NCI-H446 (cell line): ENCODE measurements at places on chromosomes 6 and 20.

DNA sequence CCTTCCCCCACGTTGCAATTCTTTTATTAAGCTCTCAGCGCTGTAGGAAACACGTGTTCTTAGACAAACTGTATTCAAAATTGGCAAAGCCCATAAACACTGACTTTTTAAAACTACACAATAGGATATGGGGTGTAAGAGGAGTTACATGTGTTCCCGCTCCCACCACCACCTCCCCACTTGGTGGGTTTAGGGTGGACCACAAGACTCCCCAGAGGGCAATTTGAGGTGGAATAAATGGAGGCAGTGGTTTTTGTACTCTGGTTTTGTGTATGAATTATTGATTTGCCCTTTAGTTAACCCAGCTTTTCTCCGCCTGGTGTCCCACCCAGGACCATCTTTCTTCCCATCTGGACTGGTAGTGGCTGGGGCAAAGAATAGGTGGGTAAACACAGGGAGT, 3.7 kb downstream of the UQCC2 start:
- DNase-seq = no peak

GRCh38 chr20:48226642-48227041, 441.4 kb upstream of the SULF2 start:
- no peak for DNase-seq

GRCh38 chr6:53358440-53359094, 9.8 kb upstream of the ELOVL5 start:
- DNase-seq = no peak

DNA sequence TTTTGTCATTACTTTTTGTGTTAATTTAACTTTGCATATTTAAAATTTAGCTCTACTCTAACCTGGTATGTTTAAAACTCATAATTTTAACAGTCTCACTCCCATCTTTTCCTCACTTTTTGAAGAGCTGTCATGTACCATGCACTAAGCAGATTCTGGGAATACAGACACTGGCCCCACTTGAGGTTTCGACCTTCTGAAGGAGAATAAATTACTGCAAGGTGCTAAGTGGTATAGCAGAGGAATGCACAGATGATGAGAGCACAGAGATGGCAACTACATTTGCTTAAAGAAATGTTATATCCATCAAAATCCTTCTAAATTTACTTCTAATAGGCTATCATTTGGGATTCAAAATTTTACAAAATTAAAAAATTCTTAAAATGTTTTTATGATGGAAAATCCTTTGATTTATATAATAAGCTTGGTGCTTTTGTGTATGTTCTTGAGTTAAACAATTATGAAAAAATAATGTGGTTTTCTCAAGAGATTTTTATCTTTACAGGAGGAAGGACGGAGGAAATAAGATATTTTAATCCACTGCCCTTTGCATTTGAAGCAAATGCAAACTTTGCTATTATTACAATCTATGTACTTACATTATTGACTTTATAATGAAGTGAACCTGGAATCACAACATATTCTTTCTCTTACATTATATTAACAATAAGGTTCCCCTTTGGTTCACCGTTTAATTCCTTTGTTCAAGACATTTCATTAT, 79.3 kb downstream of the AHI1 start:
- DNase-seq = no peak

- no peak for DNase-seq
These were observed 43.9 kb downstream of the RRBP1 start for GRCh38 chr20:17637985-17638640.

GRCh38 chr20:51255417-51255816, 232.5 kb upstream of the KCNG1 start:
- DNase-seq = no peak

GRCh38 chr20:58976061-58976730, 4.9 kb upstream of the NELFCD start:
- no peak for DNase-seq

- DNase-seq = no peak
These were observed 33.9 kb upstream of the CLVS2 start for GRCh38 chr6:122962000-122962624.

DNA sequence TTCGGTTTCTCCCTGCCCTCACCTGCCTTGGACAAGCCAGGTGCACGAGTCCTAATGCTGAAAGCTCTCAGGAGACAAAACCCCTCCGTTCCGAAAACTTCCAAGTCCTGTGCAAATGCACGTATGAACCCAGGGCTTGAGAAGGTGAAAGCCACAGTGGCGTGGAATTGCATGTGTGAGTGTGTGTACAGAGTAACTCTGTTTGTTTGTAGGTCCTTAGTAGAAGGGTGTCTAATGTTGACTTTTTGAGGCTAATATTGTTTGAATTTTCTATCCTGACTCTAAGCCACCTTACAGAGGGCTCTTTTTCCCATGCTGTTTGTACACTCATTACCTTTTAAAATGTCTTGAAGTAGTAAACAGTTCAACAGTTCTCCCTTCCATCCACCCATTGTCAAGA, 129.1 kb downstream of the FOXA2 start:
- DNase-seq = no peak

GRCh38 chr6:82251942-82252341, 4.4 kb upstream of the IBTK start:
- peak; percentile 43 for DNase-seq

DNA sequence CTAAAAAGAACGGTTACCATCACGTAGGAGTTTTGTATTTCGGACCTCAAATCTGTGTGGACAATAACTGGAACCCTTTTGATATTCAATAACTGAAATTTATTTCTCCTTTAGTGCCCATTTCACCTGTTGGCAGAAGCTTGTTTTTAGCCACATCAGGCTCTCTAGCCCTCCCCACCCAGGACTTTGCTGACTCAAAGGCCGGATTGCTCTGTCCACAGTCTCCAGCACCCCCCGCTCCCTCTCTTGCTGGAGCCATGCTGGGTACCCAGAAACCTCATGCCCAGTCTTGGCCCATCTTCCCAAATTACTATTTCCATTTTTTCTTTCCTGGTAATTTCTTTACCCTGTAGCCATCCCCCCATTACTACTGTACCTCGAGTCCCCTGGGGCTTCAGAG, 55.8 kb upstream of the DUSP22 start:
- DNase-seq = no peak

DNA sequence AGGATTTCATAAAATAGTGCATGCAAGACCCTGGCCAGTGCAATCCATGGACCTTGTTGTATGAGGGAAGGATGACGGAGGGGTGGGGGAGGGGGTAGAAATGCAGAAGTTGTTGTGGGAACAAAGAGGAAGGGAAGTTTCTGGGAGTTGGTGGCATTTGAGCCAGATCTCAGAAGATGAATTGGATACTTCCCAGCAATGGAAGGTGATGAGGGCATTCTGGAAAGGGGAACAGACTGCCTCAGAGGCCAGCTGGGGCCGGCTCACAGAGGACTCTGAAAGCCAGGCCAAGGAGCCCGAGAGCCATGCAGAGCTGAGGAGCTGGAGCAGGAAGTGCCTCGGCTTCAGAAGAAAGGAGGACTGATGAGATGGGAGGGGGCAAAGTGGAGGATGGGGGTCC, 2.7 kb downstream of the TMEM74B start:
- no peak for DNase-seq

DNA sequence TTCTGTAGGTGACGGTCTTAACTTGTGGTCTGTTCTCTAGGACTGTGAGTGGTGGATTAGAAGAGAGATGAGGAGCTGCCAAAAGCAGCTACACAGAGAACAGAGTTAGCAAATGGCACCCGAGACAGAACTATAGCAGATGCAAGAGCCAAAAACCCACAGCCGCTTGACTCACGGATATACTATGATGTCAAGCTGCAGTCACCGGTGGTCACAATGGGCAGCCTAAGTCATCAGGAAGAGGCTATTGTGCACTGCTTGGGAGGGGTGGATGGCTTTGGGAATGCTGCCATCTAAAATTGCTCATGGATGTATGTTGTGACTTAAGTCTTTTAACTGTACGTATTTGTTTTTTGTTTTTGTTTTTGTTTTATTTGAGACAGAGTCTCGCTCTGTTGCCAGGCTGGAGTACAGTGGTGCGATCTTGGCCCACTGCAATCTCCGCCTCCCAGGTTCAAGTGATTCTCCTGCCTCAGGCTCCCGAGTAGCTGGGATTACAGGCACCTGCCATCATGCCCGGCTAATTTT, at the start of gene GTSF1L:
Gene GTSF1L (minus strand): TSS at position 192 of the 528 bp plus-strand sequence. CDS start 308 bp downstream, outside the sequence.
- no peak for DNase-seq

DNA sequence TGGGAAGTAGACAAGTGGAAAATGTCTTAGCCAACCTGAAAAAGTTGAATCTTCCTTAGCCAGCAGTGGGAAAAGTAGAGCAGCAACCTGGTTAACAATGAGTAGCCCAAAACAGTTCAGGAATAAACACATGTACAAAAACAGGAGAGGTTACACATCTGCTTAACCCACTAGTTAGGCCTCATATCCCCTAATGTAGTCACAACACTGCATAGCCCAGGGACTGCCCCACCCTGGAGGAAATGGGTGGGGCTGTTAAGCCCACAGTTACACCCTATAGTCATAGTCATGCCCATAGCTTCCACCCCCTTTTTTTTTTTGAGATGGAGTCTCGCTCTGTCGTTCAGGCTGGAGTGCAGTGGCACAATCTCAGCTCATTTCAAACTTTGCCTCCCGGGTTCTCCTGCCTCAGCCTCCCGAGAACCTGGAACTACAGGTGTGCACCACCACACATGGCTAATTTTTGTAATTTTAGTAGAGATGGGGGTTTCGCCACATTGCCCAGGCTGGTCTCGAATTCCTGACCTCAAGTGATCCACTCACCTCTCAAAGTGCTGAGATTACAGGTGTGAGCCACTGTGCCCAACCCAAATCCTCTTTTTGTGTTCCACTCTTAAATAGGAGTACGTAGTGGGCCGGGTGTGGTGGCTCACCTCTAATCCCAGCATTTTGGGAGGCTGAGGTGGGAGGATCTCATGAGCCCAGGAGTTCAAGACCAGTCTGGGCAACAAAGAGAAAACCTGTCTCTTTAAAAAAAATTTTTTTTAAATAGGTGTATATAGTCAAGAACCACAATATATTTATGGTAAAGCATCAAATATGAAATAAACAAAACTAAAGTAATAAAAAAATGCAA, 24.5 kb downstream of the ILRUN start:
- no peak for DNase-seq

- no peak for DNase-seq
These were observed 32.5 kb upstream of the MCUR1 start for GRCh38 chr6:13846841-13847240.

DNA sequence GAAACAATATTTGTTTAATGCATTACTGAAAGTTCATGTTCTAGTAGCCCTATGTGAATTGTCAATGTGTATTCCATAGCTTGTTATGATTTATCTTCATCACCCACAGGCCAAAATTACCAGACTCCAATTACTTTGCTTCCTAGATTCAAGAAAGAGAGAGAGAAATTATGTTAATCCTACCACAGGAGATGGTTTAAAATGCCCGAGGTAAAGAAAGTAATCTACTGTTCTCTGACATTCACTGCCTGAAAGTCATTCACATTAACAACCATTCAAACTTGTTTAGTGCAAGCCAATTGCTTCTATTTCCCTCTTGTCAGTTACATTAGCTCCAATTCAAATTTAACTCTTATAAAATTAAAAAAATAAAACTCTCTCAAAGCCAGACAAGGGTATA, 260.4 kb upstream of the THEMIS start:
- no peak for DNase-seq

DNA sequence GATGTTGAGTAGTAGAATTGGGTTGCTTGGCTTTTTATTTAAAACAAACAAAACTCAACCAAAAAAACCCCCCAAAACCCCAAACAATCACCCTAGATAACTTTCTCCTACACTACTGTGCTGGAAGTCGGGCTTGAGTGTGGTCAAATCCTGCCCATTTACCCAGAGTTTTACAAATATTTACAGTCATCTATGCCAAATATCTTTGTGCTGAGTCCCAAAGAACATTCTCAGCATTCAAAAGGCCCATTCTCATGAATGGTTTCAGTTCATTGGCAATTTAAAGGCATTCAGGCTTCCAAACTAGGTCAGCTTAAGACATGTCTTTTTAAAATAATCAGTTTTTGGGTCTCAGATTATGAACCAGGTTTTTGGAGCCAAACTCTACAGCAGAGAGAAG, 1.8 kb downstream of the RNF144B start:
- DNase-seq = no peak

DNA sequence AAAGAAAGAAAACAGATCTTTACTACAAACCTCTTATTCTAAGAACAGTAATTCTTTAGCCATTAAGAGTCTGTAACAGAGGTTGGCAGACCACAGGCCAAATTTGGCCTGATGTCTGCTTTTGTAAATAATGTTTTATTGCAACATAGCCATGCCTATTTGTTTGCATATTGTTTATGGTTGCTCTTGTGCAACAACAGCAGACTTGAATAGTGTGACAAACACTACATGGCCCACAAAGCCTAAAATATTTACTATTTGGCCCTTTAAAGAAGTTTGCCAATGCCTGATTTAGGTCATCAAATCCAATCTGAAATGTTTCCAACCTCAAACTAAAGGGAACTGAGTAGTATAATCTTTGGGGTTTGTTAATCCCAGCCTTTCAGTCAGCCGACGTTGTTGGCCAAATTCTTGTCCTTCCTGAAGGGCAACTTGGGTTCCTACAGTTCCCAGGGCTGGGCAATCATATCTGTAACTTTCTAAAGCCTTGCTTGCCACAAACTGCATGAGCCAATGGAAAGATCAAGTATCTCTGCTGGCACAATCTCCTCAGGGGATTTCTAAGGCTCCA, 33.9 kb upstream of the TBC1D20 start:
- DNase-seq = no peak

GRCh38 chr20:3093861-3094361, 9.4 kb upstream of the AVP start:
- DNase-seq = no peak

DNA sequence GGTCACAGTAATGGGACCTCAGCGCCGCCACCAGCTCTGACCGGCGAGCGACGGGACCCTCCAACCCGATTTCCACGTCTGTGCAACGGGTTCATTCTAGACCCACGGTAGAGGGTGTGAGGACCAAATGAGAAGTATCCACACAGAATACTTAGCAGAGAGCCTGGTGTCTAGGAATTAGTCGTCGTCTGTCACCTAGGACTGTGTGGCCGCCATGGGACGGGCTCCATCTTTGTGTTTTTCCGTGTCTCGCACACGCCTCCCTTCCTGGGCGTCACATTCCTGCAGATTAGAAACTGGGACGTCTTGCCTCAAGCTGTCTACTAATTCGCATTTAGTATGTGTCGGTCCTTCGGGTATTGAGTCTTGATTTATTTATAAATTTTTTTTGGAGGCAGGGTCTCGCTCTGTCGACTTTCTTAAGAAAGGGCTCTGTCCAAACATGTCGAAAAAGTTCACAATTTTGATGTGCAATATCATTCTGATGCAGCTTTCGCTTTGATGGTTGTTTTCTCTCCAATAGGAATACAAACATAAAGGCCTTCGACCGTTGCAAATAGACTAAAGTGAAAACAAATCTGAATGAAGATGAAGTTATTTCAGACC, 563 bp downstream of the MGME1 start:
- DNase-seq = peak; percentile 63

DNA sequence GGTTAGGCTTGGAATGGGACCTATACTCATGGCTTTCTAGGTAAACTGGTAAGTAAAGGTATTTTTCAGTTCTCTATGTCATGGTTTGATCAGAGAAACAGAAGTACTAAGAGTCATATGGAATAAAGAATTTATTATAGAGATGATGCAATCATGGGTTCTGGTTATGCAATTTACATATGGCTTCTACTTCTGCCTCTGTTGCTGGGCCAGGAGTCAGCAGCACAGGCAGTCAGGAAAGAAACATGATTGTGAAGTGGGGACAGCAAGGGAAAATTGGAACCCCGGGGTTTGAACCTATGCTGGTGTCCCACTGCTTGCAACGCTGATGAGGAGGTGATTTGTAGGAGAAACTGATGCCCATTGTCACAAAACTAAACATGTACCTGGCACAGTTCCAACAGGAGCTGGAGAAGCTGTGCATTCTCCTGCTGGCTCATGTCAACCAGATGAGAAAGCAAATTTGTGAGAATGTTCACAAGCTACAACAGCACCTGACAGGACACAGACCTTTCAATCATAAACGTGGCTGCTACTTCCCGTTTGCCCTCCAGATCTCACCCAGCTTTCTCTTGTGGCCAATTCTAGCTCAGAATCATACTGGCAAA, 887.1 kb downstream of the TFAP2A start:
- DNase-seq = no peak
